Uterine smooth muscle cell (primary cell): ENCODE measurements at places on chromosomes 7 and 10. TPM values are rescaled to one million over a fixed set of nuclear protein-coding genes. Genes with fewer than 3 reads are reported as not detected.

Gene LHFPL3
- 0.12 and 1.00 TPM in 2 replicates for total RNA-seq

Gene CPA4
- total RNA-seq = 0.77 and 8.2 TPM in 2 replicates

Gene POLL
- total RNA-seq = 11.8 and 14.4 TPM in 2 replicates

Gene PAX2
- under 0.01 TPM in 1 of 2 replicates, not detected in the other for total RNA-seq

Gene LIPF
- not detected in 2 replicates for total RNA-seq

Gene RPEL1
- under 0.01 and 0.11 TPM in 2 replicates for total RNA-seq

Gene TFEC
- 0.11 and 0.50 TPM in 2 replicates for total RNA-seq

Gene TMEM176A
- 0.22 TPM in 1 of 2 replicates, not detected in the other for total RNA-seq

Gene NPFFR1
- total RNA-seq = not detected in 2 replicates

Gene FXYD4
- not detected in 2 replicates for total RNA-seq

Gene BAIAP2L1
- total RNA-seq = 1.1 and 1.7 TPM in 2 replicates

Gene PDE1C
- 0.12 and 0.33 TPM in 2 replicates for total RNA-seq

Gene ATP6V0A4
- under 0.01 TPM in 2 replicates for total RNA-seq

Gene NRAP
- not detected in 2 replicates for total RNA-seq

Gene ADAM12
- total RNA-seq = 40.8 and 119 TPM in 2 replicates

Gene SNCG
- 7.2 and 7.5 TPM in 2 replicates for total RNA-seq

Gene SPDYE5
- 0.11 and 0.12 TPM in 2 replicates for total RNA-seq

Gene ZNF488
- under 0.01 TPM in 2 replicates for total RNA-seq
